NAMALWA (cell line): ENCODE measurements at places on chromosomes 1 and 21.
A peak's percentile ranks its signal among the peaks of the same experiment; 100 is the strongest.

- DNase-seq: no peak
Measured at GRCh38 chr1:234849832-234850231, 239.9 kb upstream of the IRF2BP2 start.

- no peak for DNase-seq
Measured at GRCh38 chr1:91569411-91570119, 68.9 kb downstream of the CDC7 start.

GRCh38 chr1:48870596-48870995, 93.9 kb upstream of the BEND5 start:
- peak; percentile 43 for DNase-seq

DNA sequence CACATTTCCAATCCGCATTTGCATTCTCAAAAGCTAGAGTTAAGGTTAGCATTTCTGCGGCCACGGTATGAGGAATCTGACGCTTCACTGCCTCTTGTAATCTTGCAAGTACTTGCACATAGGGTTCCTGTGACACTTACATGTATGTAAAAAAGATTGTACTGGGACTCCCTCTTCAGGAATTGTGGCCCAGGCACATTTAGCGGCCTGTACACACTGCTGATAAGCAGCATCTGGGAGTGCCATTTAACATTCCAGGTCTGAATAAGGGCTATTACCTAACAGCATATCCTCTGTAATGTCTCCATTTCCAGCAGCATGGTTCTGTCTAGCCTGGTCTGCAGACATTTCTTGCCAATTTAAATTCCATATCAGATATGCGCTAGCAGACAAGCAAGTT, 75.7 kb downstream of the AXDND1 start:
- DNase-seq: no peak

- no peak for DNase-seq
Measured at GRCh38 chr1:193458628-193459027, 272.2 kb upstream of the B3GALT2 start.

DNA sequence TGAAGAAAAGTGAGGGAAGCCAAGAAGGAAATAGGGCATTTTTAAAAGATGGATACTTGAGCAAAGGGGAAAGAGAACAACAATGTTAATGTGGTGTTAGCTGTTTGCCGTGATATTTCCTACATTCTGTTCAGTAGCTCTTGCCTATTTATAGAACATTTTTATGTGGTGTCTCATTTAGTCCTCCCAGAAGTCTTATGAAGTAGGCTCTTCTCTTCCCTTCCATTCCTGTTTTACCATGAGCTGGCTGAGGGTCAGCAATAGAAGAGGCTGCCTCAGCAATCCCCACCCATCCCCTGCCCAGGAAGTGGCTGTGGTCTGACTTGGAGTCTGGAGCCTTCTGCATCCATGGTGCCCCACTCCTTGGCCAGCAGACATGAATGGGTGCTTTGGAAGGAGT, 60.1 kb downstream of the KIAA0040 start:
- no peak for DNase-seq

DNA sequence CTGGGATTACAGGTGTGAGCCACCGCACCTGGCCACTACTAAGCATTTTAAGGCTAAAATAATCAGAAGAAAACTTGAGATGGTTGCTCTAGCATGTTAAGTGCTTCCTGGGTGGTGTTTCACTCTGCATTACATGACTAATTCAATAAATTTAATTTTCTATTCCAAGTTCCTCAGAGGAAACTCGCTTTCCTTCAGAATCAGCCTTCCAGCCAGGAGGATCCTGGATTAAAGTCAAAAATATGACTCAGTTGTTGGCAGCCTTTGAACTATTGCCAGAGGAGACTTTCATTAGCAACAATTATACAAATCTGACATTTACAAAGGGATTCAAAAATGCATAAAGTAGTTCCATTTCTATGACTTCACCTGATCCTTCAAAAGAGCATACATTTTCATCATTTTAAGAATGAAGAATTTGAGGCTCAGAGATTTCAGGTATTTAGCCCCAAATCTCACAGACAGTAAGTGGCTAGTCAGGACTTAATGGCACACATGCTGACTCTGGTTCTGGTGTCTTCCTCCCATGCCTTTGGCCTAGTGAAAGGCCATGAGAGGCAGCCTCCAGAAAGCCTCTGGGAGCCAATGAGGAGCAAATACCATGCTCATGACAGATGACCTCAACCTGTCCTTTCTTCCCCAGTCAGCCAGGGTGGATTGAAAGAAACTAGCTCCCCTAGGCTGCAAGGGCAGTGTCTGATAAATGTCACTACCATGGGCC, 115.7 kb downstream of the MAP3K21 start:
- no peak for DNase-seq

DNA sequence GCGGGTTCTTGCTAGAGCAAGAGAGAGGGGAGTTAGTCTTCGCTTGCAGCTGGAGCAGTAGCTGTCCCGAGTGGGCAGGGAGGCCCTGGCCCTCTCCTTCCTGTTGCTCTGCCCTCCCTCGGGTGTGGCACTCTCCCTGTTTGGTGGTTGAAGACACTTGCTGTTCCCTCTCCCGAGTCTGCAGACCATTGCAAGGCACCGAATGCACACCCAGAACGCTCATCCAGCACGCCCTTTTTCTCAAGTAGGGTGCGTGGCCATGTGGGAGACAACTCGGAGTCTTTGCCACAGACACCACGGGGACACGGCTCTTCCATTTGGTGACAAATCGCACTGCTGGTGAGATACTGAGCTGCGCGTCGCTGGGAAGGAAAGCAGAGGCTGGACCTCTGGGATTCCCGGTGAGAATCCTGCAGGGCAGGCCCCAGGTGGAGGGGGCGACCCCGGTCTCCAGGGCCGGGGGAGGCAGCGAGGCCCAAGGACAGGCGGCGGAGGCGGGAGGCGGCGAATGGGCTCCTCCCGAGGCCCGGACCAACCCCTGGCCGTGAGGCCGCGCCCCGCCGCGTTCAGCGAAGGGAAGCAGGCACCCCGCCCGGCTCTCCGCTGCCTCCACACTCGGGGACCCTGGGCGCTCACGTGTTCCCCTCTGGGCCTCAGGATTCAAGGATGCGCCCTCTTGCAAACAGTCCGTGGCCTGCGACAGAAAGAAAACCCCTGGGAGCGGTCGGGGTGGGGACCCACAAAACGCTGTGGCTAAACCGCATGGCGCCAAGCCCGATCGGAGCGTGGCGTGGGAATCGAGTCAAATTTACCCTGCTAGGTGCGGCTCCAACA, 10.4 kb upstream of the TMEM200B start:
- DNase-seq: no peak

GRCh38 chr1:15684468-15685291, 560 bp downstream of the PLEKHM2 start:
- peak; percentile 61 for DNase-seq

- no peak for DNase-seq
Measured at GRCh38 chr1:234705615-234706014, 95.6 kb upstream of the IRF2BP2 start.

- DNase-seq: no peak
Measured at GRCh38 chr1:207850621-207851407, 60.1 kb downstream of the CD34 start.

- DNase-seq: no peak
Measured at GRCh38 chr1:217432339-217432738, 198.6 kb downstream of the GPATCH2 start.

DNA sequence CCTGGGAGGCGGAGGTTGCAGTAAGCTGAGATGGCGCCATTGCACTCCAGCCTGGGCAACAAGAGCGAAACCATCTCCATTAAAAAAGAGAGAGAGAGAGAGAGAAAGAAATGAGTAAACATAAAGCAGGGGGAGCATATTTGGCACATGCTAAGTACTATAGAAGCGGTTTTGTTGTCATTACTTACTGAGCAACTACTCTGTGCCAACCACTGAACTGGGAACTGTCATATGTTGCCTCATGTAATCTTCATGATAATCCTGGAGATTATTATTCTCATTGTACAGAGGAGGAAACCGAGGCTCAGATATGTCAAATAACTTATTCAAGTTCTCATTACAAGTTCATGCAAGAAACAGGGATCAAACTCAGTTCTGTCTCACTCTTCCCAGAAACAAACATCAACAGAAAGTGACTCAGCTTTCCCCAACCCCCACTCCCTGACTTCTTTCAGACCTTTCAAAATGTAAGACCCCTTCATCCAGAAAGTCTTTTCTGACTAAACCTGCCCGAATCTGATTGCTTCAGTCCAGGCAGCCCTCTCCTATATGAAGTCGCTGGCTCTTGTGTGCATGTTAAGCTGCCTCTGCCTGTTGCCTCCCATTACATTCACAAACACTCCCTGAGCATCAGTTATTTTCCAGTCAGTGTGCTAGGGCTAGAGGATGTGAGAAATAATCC, 23.5 kb downstream of the LAMB3 start:
- DNase-seq: no peak

DNA sequence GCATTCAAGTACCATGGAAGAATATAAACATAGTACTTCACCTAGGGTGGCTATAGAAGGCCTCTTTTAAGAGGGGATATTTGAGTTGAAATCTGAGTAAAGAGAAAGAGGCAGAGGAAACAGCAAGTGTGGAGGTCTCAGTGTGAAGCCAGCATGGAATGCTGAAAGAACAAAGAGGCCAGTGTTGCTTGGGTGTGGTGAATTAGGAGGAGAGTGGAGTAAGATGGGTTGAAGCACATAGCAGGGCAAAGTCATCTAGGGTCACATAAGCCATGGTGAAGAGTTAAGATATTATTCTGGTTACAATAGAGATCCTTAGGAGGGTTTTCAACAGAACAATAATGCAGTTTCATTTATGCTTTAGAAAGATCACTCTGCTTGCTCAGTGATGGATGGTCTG, 37.5 kb downstream of the C1orf141 start:
- no peak for DNase-seq

DNA sequence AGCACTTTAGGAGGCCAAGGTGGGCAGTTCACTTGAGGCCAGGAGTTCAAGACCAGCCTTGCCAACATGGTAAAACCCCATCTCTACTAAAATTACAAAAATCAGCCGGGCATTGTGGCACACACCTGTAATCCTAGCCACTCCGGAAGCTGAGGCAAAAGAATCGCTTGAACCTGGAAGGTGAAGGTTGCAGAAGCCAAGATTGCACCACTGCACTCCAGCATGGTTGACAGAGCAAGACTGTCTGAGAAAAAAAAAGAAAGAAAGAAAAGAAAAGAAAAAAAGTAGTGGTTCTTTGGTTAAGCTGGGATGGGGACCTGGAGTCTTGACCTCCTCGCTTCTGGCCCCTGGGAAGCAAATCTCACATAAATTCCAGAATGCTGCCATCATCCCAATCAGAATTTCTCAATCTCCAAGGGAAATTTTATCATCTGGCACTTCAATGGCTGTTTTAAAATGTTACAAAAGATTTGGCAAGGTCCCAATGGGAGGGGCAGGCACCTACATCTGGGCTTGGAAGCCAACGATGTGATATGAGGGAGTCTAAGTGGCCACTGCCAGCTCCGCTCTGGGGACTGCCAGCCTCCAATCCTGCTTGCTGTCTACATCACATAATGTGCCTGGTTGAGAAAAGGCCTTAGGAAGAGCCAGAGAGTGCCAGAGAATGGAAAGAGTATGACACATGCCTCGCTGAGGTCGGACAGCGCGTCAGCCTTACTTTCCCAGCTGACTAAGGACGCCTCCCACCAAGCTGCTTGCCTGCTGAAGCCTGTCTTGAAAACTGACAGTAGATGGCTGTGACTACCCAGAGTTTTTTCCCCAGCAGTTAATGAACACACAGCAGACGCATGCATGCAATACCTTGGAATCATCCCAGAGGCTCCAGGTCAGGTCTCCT, 42.1 kb upstream of the SRP9 start:
- no peak for DNase-seq

DNA sequence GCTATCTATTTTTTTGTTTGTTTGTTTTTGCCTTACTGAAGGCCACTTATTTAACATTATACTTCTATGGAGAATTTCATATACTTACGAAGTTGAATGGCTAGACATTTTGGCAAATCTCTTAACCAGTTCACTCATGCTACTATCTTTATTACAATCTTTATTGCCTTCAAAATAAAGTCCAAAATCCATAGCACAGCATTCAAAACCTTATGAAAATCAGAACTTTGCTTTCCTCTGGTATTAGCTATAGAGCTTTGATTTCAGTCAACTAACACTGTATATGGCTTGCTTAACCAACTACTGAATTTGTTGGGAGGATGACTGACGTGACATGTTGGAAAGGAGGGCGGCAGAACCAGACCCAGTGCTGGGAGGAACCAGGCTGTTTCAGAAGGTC, 571.1 kb downstream of the LMO4 start:
- no peak for DNase-seq

DNA sequence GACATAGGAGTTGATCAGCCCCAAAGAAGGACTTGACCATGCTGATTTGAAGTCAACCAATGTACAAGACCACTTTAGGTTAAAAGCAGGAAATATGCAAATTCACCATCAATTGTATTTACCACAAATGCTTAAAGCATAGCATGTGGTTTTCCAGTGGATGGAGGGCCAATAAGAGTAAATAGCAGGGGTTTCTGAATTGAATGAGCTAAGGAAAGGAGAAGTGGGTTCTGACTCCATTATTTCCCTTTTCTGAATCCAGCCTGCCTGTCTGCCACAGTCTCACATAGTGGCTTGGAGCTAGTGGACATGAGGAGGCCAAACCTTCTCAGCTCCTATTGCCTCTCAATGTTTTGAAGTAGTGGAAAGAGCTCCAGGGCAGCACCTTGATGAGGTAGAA, 7.2 kb upstream of the TNFSF18 start:
- no peak for DNase-seq

- DNase-seq: no peak
Measured at GRCh38 chr1:225508538-225509375, 80.9 kb upstream of the LBR start.

DNA sequence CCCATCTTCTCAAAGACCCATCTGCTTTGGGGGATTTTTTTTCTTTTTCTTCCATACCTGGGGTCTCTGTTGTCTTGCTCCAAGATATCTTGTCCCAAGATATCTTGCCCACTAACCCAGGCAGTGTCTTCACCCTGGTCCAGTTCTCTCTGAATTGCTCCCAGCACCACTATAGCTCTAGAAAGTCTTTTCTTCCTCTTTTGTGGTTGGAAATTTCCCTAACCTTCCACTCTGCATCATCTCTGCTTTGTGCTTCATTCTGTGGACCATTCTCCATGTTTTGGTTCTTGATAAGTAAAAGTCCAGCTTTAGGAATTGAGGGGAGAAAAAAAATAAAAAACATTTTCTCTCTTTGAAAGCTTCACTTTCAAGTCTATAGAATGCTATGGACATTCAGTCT, 20.9 kb downstream of the STYXL2 start:
- no peak for DNase-seq

- DNase-seq: no peak
Measured at GRCh38 chr1:14320986-14321385, 277.5 kb upstream of the KAZN start.

GRCh38 chr1:100862591-100862990, 32.1 kb downstream of the EXTL2 start:
- DNase-seq: no peak
